Mesothelial cell of epicardium (in vitro differentiated cells): ENCODE measurements at places on chromosomes 2 and 18. TPM values are rescaled to one million over a fixed set of nuclear protein-coding genes. Genes with fewer than 3 reads are reported as not detected.

Gene CNPPD1
- 24.4 to 28.2 TPM (median 27.5 TPM) in 3 replicates for total RNA-seq

Gene CNTNAP5
- 0.22 to 1.1 TPM (median 0.29 TPM) in 3 replicates for total RNA-seq

Gene GPR35
- total RNA-seq = 5.4 to 6.0 TPM (median 6.0 TPM) in 3 replicates

Gene SLC8A1
- total RNA-seq = 27.2 to 30.7 TPM (median 29.6 TPM) in 3 replicates

Gene KIAA1328
- total RNA-seq = 17.9 to 20.8 TPM (median 18.1 TPM) in 3 replicates

Gene AQP4
- 0.34 to 0.51 TPM (median 0.51 TPM) in 3 replicates for total RNA-seq

Gene CRYGD
- total RNA-seq = not detected in 3 replicates

DNA sequence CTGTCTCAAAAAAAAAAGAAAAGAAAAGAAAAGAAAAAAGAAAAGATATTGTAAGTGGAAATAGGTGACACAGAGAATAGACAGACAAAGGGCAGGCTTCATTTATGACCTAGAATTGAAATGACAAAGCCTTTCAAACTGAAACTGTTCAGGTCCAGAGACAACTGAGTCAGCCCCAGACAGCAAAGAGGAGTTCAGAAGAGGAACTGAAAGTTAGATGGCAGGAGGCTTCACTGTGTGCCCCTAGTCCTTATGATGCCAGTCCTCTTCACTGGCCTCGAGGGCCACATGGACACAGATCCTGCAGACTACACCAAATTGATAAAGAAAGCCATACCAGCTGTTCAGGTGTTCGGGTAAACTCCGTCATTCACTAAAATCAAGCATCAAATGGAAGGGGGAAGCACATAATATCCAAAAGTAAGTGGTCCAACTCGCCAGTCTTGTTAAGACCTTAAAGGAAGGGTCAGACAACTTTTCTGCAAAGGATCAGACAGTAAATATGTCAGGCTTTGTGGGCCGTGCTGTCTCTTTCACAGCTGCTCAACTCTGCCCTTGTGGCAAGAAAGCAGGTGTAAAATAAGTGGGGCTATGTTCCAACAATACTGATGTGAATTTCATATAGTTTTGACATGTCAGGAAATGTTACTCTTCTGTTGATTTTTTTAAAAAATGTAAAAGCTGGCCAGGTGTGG lies 231.9 kb upstream of the MGAT5 start:
- no peak for DNase-seq

DNA sequence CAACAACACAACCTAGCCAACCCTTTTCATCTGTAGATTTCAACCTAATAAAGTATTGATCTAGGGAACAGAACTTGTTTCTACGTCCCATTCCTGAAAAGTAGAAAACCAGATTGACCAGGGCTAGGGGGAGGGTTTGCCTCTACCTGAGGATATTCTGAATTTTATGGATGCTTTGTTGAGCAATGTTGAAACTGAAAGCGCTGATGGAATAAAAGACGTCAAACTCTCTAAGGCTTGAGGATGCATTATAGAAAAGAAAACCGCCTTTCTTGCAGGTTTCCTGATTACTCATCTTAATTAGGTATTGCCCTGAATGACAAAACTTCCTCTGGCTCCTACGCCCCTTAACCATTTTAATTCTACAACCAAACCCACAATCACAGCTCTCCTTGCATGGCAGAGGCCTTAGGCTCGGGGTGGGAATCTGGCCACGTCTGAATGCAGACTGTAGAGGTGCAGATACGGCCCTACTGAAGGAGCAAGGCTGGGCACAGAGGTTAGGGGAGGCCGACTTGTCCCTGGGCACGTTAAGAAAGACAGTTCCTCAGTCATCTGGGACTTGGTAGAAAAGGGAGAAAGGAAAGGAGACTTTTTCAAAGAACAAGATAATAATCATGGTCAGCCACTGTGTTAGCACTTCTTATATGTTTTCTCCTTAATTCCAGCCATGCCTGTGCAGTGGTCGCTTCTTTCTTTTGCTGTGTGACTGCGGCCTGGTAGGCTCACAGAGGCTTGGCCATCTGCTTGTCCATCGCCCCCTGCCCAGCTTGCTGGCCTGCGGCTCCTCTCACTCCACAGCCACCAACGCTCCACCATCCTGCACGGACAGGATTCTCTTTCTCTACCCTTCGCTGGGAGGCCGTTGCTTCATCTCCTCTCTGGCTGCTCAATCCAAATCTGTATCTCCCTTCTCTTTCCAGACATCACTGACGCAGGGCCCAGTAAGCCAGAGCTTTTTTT lies 209.5 kb downstream of the VAPA start:
- DNase-seq = no peak

DNA sequence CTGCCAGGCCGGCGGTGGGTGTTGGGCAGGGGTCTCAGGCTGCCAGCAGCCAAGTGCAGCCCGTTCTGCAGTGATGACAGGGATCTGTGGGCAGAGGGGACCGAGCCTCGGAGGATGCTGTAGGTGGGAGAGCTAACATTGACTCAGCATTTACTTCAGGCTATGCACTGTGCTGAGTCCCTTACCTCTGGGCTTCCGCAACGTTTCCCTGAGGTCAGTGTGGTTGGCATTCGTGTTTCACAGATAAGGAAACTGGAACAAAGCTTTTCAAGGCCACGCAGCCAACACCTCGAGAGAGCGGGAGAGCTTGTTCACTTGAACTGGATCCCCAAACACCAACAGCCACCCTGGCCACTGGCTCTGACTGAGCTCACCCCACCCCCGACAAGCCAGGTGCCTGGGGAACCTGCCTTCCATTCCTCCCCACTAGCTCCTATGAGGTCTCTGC lies 839 bp upstream of the GPR148 start:
- DNase-seq = no peak

GRCh38 chr18:13416208-13416607 lies 197.6 kb downstream of the LDLRAD4 start:
- no peak for DNase-seq

DNA sequence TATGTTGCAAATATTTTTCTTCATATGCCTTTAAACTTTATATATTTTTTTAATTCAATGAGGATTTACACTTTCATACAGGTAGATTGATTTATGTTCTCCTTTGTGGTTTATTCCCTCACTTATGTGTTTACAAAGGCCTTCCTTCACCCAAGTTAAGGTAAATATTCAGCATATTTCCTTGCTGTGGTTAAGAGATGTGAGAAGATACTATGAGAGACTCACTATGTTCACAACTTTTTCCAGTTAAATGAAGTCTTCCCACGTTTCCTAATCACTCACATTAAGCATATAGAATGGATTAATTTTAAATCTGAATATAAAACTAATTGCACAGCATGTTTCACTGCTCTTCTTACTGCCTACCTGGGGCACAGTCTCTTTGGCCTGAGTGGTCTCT lies 597 bp downstream of the PECR start:
- DNase-seq = no peak

DNA sequence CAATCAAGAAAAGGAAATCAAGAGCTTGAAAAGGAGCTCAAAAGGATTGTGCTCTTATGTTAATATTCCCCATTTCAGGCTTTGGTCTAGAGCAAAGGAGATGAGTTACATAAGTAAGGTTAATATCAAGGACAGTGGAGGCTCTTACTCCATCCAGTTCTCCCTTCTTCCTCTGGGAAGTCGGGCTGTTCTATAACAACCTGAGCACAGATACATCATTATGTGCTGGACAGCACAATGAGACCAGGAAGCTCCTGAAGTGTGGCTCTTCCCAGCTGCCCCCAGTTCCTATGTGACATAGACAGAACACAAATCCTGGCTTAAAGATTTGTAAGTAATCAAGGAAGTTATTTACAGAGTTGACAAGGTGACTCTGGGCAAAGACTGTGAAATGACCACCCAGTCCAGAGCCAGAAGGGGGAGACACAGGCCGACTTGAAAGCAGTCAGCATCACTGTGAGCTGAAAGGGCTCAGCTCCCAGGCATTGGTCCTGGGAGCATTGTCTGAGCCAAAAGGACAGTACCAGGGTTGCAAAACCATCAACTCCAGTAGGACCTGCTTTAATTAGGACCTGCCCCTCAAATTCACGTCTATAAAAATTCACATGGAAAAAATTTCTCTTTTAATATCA lies 917.6 kb upstream of the ACVR2A start:
- no peak for DNase-seq

- DNase-seq = no peak
Observed at GRCh38 chr2:230942920-230943896, 18.2 kb upstream of the GPR55 start.

DNA sequence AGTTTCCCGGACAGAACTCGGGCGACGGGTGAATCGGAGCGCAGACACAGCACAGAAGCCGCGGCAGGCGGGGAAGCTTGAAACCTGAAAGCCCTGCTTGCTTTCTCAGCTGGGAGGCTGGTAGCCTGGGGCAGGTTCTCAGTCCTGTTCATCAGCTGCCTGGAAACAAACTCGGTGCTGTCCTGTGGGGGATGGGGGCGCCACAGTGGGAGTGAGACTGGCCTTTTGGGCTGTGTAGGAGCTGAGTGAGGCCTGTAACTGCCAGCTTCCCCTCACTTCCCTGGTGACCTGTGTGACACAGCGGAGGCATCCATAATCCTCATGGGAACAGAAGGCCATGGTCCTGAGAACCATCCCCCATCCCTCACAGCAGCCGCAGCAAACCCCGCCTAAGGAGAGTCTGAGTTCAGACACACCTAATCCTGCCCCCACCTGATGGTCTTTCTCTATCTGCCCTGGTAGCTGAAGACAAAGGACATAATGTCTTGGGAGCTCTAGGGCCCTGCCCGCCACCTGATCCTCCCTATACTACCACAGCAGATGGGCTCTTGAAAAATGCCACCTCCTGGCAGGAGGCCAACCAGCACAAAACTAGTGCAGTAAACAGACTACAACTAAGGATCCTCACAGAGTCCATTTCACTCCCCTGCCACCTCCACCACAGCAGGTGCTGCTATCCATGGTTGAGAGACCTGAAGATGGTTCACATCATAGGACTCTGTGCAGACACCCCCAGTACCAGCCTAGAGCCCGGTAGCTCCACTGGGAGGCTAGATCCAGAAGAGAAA lies 52.7 kb upstream of the LDLRAD4 start:
- no peak for DNase-seq

DNA sequence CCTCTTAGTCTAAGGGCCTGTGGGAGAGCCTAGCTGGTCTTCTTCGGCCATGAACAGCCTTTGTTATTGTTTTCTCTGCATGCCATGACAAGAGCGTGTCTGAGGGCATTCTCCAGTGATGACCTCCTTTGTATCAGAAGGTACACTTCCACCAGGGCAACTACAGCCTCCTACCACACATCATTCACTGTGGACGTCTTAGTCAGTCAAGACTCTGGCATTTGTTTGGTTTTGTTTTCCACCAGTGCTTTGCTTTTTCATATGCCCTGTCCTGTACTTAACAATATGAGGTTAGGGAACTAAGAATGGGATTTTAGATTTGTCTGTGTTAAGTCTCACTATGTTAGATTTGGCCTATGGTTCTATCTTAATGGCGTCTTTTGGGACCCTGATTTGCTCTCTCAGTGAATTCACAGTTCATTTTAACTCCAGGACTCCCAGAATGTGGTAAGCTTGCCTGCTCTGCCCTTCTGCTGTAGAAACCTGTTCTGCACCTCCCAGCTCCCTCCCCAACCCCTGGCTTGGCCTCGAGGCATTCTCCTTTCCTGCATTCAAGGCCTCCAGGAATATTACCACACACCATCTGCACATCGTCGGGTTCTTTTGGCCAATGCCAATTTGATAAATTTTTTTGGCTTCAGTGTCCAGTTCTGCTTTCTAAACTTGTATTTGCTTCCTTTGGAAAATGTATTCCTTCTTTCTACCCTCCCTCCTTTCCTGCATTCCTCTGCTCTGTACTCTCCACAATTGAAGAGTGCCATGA lies 42.8 kb upstream of the IL1R1 start:
- no peak for DNase-seq

GRCh38 chr2:77862120-77862519 lies 339.9 kb upstream of the LRRTM4 start:
- DNase-seq = no peak

DNA sequence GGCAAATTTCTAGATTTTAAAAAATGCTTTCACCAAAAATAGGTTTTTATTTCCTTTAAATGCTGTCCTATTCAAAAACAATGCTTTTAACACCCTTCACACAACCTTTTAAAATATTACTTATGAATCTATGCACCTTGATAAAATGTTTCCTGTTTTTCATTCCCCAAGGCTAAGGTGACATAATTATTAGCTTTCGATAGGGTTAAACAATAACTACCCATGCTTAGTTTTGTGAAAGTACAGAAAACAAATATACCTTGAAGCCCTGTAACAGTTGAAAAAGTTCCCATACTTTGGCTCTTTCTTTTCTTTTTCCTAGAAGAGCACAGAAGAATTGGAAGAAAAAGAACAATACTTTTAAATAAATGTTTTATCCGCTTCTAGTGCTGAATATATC lies 54.9 kb upstream of the ITPRID2 start:
- no peak for DNase-seq

DNA sequence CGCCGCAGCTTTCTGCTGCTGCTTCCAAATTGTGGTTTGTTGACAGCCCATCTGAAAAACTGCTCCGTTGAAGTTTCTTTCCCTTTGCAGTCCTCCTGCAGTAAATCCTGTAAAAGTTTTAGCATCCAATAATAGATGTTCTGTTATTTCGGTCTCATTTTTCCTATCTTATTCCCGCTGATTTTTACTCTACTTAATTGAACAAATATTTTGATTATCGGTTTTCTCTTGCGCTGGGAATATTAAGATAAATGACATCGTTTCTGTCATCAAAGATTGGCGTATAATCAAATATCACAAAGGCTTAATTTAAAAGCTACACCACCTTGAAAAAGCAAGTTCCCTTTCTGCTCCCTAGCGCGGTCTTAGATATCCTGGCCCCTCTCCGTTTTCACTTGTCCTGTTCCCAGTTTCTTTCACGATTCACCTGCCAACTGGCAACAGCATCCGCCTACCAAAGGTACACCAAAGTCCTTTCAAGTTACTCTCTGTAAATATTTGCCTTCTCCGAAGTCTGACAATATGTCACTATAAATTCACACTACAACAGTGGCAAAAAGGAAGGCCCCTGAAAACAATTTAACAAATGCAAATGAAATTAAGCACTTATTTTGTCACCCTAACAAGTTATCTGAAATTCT lies 1.0 kb upstream of the STRN start:
- DNase-seq = no peak

DNA sequence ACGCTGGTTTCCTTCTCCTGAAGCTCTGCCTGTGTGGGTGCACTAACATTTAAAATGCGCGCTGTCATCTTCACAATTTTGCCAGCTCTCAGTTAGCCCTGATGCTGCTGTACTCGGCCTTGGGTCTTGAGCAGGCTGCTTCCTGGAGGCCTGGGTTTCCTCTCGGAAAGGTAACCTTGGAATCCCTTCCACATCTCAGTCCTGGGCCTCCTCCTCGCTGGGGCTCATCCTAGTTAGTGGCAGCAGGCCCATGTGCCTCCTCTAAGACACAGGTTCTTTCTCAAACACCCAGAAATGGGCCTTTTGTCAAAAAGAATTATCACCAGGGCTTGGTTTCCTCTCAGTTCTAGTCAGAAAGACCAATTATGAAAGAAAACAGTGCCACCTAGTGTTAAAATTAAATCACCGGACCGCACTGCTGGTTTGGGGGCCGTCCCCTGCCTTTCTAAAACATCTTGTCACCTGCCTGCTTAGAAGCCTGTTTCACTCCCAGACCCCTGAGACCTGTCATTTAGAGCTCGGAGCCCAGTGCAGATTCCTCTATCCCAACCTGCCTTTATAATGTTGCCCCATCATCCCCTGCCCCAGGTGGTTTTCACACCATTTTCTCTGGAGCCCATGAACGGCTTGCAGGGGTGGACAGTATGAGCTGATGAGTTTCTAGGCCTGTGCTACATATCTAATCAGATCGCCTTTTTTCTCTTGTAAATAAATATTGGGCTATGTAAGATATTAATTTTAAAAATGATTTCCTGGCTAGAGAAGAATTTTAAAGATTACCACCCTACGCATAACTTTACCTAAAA lies 42.4 kb downstream of the HK2 start:
- peak; percentile 41 for DNase-seq
